Bronchial epithelial cell (primary cell): ENCODE measurements at places on chromosomes 5 and 9.

- no peak for DNase-seq
These were observed at the start of gene FST for GRCh38 chr5:53480416-53481158. Gene FST, plus strand, starts transcription at chr5:53480629. Its CDS starts 163 bp downstream, at chr5:53480792.

GRCh38 chr5:68845131-68845530 lies 248.7 kb upstream of the SLC30A5 start:
- peak; percentile 25 for DNase-seq

DNA sequence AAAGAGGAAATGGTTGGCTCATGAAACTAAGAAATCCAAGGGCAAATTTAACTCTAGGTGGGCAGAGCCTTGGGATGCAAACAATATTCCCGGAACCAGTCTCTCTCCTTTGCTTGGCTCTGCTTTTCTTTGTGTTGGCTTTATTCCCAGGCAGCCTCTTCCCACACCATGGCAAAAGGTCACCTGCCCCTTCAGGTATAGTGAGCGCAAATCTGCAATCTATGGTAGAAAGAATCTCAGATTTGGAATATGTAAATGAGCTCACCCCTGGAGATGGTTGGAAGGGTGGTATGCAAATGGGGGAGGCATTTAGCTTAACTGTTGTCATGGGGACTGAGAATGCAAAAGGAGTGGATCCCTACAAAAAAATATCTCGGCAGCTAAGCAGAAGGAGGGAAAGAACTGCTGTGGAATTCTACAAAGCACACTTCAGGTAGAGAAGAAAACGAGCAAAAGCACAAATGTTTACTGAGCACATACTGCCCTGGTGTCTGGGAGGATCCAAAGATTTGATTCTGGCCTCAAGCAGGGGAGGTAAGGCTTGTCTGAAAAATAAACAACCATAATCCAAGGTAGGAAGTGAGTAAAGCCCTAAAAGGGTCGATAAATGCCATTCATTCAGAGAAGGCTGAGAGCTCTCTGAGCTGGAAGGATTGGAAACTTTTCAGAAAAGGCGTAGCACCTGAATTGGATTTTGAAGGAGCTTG lies 139.7 kb downstream of the TLE1 start:
- DNase-seq: no peak

DNA sequence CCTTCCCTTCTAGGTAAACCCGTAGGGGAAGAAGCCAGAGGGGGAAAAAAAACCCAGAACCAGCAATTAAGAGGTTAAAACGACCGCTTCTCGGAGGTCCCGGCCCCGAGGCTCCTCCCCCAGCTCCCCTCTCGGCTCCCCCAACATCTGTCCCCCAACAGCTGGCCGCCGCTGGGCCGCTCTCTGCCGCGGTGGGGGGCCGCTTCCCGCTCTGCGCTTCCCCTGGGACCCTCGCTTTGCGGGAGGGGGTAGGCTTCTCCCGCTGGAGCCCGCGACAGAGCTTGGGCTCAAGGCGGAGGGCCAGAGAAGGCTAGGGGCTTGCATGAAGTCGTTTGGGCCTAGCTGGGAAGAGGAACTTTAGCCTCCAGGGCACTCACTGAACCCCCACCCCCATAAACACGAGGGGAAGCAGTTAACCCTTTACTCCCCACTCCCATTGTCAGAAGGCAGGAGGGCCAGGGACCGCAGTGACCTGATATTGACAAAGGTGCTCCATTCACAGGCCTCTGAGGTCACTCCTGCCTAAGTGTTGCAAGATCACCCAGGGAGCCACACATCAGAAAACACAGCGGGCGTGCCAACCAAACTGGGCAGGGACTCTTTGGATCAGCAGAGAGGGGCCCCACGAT lies 7.5 kb downstream of the LHX6 start:
- DNase-seq: no peak

DNA sequence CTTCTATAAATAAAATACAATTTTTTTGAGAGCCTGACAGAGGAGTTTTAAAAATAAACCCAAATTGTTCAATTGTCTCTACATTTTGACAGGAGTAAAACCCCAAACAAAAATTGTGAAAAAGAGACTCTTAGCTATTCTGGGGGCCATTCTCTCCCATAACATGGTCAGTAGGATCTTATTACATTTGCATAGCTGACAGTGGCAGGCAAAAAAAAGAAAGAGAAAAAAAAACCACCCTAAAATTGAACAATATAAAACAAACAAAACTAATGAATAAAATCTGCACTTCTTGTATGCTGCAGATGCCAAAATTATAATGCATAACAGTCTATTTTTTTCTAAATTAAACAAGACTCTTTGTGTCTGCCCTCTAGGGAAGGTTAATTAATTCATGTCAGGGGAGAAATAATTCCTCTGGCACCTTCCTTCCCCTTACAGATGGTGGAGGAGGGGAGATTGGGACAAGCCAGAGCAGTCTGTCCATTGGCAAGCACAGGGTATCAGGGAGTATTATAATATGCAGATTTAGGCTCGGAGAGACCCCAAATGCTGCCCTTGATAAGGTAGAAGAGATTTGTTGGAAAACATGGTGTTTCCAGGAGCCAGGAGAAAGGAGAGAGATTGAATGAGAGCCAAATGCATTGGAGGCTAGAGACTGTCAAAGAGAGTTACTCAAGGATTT lies 79.7 kb upstream of the CDH6 start:
- no peak for DNase-seq
